ENCODE measurements at places on chromosomes 5 and 9.

DNA sequence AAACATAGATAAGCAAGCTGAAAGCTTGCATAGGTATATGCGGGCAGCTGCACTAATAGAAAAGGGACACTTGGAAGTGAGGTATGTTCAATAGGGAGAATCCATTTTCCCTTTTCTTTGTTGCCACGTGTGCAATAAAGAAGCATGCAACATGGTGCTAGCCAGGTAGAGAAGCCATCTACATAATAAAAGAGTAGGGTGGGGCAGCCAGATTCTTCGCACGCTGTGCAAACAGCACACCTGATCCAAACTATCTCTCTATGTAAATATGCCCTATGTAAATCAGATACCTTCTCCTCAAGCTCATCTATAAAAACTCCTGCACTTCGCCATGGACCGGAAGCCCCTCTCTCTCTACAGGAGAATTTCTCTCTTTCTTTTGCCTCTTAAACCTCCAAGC lies 91.9 kb upstream of the C9orf72 start:
- DNase-seq, result peak; percentile 19

- DNase-seq, result no peak
Measured at GRCh38 chr9:76257311-76257710, 136.9 kb downstream of the RFK start.

DNA sequence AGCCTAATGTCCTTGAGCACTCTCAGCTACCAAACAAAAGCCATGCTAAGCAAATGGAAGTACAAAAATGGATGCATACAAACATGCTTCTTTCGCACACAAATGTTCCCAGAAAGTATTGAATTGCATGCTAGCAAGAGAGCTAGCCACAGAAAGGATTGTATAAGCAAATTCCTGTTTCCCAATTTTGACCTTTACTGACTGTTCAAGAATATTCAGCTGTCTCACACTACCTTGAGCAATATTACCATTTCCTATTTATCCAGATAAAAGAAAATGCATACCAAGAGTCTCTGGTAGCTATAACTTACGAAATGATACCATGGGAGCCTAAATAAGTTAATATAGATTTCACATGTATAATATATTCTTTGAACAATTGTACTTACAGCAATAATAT lies 264.6 kb downstream of the TMEM167A start:
- DNase-seq, result no peak

DNA sequence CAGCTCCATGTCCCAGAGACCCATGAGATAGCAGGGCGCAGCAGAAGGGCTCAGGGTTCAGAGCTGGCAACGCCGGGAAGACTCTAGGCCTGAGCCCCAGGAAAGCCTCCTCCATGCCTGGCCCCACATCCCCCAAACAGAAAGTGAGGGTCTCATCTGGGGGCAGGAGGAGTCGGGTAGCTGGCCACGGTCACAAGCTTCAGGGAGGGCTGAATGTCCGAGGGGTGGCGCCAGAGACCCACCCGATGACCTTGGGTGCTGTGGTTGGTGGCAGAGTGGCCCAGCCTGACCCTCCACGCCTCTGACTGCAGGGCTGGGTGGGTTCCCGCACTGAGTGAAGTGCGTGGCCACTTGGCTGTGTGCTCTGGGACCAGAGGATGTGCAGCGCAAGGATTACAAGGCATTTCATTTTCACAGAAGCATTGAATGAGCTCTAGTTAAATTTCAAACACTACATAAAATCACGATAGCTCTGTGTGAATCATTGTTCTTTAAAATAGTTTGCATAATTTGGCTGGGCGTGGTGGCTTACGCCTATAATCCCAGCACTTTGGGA lies 3.0 kb downstream of the C8G start:
- DNase-seq, result no peak

DNA sequence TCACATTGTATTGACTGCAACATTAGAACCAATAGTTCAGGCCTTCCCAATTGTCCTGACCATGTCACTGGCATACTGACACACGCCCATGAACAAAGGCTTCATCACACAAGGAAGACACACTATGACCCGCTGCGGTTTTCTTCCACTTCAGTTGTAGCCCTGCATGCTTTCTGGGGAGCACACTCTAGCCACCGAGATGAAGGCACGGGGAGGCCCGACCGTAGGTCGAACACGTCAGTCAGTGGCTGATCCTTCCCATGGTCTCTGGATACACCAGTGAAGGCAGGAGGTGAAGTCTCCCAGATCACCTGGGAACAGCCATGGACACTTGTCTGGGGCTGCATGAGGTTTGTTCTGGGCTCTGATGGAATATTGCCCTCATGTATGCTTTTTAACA lies 224.7 kb downstream of the FSTL4 start:
- DNase-seq, result no peak

- DNase-seq, result no peak
Measured at GRCh38 chr5:168603746-168604145, 24.6 kb upstream of the PANK3 start.

GRCh38 chr9:16316911-16317817 lies 553.3 kb downstream of the BNC2 start:
- DNase-seq, result no peak

- peak; percentile 59 for DNase-seq
Measured at GRCh38 chr5:147512659-147513379, 3.0 kb upstream of the DPYSL3 start.

- DNase-seq, result no peak
Measured at GRCh38 chr9:105475302-105475701, 27.5 kb downstream of the FSD1L start.

DNA sequence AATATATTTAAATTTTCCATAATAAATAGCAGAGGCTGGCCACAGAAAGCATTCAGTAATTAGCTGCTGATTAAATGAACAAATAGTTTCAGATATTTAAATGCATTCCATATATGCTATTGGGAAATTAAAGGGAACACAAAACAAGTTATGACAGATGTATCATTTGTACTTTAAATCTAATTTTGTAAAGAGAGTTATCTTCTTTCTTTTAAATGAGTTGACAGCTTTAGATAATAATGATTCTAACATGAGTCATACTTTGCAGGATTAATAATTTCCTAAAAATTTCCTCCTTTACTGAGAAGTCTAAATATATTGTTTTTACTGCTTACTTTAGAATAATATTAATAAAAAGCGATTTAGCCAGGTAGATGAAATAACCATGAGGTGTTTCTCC lies 320.1 kb downstream of the ADAMTS6 start:
- DNase-seq, result no peak

DNA sequence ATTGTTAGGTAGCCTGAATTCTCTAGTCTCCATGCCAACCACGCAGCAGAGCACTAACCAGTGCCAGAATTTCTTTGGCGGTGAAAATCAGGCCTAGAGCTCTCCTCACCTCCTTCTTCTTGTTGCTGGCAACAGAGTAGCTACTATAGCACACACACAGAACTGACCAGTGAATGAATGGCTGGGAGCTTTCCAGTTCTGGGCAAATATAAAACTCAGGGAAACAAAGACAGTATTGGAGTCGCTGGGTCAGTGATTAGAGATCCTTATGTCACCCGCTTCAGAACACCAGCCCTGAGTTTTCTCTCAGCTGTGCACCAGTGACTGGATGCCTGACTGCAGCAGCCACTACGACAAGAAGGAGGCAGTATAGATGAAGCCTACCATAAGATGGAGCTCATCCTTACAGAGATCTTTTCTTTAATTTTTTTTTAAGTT lies 26.9 kb upstream of the FEM1C start:
- no peak for DNase-seq

DNA sequence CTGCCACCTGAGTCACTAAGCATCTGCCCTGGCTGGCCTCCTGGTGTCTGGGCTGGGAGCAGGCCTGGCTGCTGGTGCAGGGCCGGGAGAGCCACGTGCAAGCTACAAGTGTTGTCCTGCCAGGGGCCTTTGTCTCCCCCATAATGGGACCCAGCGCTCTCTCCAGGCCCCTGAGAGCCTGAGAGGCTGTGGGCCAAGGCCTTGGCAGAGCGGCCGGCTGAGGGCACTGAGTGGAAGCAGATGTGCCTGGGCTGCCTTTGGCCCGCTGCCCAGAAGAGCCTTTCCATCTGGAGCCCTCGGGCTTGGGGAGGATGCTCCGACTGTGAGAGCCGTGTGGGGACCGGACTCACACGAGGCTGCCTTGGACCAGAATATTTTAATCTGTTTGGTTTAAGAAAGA lies 185.5 kb downstream of the RGS3 start:
- DNase-seq, result peak; percentile 55

GRCh38 chr9:20980832-20981455 lies 50.5 kb downstream of the HACD4 start:
- no peak for DNase-seq

GRCh38 chr5:113061846-113062780 lies 85.5 kb downstream of the DCP2 start:
- DNase-seq, result peak; percentile 23

GRCh38 chr5:59500014-59500413 lies 393.5 kb downstream of the PDE4D start:
- DNase-seq, result no peak

DNA sequence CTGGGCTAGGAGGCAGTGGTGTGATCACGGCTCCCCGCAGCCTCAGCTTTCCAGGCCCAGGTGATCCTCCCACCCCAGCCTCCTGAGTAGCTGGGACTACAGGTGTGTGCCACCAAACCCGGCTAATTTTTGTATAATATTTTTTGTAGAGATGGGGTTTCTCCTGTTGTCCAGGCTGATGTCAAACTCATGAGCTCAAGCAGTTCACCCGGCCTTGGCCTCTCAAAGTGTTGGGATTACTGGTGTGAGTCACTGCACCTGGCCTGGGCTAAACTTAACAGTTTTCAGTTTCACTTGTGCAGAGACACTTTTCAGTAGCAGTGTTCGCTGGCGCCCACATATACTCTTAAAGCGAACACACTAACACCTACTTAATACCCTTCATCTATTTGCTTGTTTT lies 205.6 kb upstream of the ZNF608 start:
- DNase-seq, result no peak

- no peak for DNase-seq
Measured at GRCh38 chr9:104555521-104555920, 13.4 kb upstream of the OR13C8 start.

- DNase-seq, result peak; percentile 56
Measured at GRCh38 chr9:90801973-90802322, 329 bp downstream of the SYK start.

GRCh38 chr5:7036192-7036835 lies 323.1 kb downstream of the TENT4A start:
- no peak for DNase-seq

GRCh38 chr9:113921396-113921925 lies 45.4 kb downstream of the ZNF618 start:
- DNase-seq, result no peak

- DNase-seq, result no peak
Measured at GRCh38 chr9:36470643-36471290, 70.7 kb upstream of the RNF38 start.

DNA sequence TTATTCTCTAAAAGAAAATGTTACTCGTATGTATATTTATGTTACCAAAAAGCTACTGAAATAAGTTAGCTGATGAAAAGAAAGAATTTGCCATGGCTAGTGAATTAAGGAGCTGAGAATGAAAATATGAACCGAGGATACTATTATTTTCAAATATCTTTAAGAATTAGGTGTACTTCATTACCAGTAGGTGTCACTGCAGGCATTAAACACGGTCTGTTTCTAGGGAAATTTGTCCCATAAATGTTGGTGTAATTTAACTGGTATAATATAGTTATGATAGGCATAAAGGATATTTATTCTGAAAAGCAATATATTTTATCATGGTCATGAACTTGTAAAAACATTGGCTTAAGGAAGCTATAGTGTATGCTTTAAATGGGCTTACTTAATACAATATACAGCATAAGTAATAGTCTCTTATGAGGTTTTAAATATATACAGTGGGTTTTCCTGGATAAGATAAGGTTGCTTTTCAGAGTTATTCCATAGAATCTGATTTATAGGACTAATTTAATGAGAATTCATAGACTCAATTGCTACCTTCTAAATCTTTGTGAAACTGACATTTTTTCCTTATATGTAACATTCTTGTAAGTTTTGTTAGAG lies 72.4 kb upstream of the MPDZ start:
- DNase-seq, result peak; percentile 69

DNA sequence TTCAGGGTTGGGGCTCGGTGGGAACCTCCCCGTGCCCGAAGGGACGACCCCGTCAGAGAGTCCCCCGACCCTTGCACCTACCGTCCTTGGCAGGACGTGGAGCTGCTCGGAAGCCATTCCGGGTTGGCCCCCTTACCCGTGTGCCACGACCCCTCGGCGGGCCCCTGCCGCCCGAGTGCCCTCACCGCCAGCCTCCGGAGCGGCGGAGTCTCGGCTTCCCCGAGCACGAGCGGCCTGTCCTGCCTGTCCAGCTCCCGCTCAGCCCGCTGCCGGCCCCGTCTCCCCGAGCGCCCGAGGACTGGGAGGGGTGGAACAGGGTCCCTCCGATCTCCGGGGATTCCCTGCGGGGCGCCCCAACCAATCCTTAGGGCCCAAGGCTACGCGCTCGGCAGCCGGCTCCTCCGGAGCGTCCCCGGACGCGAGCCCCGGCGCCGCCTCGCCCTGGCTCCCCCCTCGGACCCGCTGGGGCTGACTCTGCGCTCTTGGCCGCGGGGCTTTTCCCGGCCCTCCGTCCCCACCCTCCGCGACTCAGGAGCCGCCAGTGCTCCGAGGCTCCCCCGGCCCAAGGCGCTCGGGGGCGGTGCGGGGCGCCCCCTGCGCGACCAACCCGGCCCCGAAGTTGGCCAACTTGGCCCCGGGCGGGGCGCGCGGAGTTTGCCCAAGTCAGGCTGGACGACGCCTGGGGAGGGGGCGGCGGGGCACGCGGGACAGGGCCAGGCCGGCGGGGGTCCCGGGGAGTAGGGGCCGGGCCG lies 654 bp downstream of the ADAMTS2 start:
- no peak for DNase-seq

DNA sequence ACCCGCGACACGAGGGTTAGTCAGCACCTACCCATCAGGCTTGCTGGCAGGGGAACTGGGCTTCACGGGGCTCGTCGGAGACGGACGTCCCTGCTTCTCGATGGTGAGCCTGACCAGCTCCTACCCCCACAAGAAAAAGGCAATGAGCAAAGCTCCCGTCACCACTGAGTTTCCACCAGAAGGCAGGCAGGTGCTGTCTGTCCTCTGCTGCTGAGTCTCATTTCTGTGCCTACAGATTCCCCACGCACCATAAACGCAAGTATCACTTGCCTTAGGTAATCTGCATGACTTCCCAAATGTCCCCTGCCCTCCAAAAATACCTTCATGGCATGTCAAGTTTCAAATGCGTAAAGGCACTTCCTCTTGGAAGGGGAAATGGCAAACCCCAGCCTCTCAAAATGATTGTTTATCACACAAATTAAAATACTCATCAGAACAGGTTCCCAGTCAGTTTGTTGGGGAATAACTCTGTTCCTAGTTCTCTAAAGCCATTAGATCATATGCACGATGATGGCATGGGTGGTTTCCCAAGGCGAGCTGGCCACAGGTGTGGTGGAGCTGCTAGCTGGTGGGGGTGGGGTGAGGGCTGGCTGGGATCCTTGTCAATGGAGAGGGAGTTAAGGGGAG lies 85.0 kb downstream of the PRRT1B start:
- no peak for DNase-seq

DNA sequence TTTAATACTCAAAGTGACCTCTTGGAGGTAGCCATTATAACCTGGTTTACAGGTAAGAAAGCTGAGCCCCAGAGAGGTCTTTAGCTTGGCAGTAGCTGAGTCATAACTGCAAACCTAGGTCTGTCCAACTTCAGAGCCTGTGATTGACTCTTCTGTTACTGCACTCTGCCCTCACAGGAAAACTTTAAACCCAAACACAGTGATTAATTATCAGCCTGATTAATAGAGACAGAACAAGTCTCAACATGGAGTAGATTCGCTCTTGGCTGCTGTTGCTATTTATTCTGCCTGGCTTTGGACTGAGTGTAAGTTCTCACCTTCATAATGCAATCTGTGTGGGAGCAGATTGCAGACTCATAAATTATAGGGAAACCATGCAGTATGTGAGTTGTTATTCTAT lies 27.4 kb upstream of the TXN start:
- DNase-seq, result no peak

- DNase-seq, result no peak
Measured at GRCh38 chr5:38866362-38867031, 20.7 kb downstream of the OSMR start.
